ENCODE measurements at places on chromosomes 5 and 9. TPM values are rescaled to one million over a fixed set of nuclear protein-coding genes. Genes with fewer than 3 reads are reported as not detected.

Gene CKS2
- total RNA-seq = 790 TPM

Gene ADAMTSL2
- total RNA-seq = not detected

Gene C9orf153
- not detected for total RNA-seq

Gene TNC
- 68.9 TPM for total RNA-seq

Gene LPAR1
- total RNA-seq = 13.0 TPM

Gene BAG1
- total RNA-seq = 38.5 TPM

Gene FRMD3
- 1.4 TPM for total RNA-seq

Gene EPB41L4A
- 17.2 TPM for total RNA-seq

Gene TRIO
- total RNA-seq = 109 TPM

Gene PLAA
- total RNA-seq = 26.8 TPM

Gene SEMA6A
- total RNA-seq = 8.3 TPM

DNA sequence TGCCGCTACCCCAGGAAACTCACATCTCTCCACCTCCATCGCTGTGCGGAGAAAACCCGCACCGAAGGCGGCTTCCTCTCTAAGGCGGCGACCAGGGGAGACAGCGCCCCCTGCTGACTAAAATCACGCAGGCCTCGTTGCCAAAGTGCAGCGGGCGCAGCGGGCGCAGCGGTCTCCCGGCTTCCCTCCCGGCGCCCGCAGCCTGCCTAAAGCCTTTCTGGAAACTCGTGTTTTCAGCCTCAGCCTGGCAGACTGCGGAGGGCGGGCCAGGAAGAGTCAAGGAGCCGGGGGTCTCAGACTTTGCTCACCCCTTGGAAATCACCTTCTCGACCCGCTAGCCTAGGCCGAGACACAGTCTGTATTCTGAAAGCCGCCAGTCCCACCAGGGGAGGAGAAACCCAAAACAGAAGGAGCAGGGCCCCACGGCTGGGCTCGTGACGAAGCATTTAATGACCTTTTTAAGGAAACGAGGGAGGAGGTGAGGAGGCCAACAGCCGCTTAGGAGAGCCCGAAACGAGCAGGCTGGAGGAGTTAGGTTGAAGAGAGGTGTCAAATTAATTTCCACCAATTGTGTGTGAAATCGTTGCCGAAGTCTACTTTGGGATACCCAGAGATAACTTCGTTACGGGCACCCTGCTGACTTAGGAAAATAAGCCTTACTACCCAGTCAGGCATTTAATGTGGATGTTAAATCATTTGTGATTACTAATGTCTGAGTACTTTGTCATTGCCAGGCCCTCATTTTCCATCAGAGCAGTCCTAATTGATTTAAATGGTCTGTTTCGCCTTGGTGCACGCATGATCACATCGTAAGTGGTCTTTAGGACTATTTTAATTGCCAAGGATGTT, 7.3 kb upstream of the FOXB2 start:
- DNase-seq = no peak

GRCh38 chr9:98008764-98009163, 25.6 kb downstream of the ANP32B start:
- no peak for DNase-seq

- DNase-seq = no peak
Observed at GRCh38 chr5:761854-762710, 22.4 kb downstream of the ZDHHC11B start.

DNA sequence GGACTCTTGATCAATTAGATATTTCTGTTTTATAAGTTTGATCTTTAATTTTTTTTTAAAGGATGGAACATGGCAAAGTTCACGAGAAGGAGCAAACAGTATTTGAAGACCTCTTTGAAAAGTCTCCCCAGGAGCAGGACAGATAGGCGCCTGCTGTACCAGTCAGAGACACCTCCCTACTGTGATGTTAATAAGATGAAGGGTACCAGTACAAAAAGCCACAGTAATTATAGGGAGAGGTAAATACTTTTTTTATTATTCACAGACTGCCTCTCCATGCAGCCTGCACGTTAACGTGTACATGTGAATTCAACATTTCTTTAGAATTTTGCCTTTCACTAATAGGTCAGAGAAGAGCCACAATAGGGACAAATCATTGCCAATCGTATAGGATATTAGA, 146.5 kb upstream of the CDH6 start:
- DNase-seq = no peak

DNA sequence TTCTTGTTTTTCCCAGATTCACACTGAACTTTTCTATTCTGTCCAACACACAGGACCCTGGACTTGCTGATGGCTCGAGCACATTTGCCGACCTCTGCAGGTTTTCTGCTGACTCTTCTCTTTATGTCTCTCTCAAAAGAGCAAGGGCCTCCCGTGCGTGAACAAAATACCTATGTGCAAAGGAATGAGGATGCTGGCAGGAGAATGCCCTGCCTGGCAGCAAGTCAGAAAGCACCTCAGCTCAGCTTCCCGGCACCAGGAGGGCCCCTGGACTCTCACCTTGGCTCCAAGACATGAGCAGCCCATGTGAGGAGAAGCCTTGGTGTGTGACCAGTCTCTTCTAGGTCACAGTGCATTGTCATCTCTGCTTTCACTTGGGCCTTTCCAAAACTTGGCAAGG, 36.1 kb downstream of the PAPPA start:
- peak; percentile 48 for DNase-seq

DNA sequence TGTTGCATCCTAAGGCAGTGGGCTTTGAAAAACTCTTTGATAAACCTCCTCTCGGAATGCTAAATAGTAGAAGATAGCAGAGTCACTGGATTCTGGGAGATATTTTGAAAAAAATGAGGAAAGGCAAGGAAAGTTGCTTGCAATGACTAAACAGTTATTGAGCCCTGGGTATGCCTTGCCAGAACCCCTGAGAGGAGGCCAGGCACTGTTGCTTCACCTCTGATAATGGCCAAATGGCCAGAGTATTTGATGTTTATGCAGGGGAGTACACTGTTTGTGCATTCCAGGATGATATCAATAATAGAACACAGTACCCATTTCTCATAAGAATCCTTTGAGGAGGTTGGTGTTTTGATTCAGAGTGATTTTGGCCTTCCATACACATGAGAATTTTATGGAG, 935.1 kb upstream of the WWC1 start:
- DNase-seq = no peak

DNA sequence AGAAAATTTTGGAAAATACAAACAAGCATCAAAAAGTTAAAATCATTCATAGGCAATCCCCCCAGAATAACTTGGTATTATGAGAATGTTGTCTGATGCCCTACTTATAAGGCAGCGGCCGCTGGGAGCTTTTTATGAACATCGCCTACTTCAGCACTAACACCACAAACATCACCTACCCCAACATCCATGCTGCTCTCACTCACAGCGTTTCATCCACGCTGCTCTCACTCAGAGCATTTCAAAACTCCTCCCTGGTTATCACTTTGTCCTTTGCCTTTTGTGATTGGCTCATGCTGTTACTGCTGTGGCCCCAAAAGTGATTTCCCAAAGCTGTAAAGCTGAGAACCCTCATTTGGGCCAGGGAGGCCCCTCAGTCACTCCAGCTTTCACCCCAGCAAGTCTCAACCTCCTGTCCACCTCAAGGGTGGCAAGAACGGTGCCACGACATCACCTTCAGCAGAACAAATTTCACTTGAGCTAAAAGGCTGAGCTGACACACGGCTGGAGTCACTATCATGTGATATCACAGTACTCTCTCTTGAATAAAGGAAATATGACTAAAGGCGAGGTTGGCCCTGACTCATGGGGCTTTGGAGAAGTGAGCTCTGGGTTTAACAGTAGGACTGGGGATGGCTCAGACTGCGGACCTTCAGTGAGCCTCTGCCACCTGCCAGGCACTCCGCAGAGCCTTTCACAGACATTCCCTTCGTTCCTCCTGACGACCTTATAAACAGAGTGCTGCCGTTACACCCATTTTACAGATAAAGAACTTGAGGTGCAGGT, 25.2 kb downstream of the SHC3 start:
- DNase-seq = peak; percentile 74

DNA sequence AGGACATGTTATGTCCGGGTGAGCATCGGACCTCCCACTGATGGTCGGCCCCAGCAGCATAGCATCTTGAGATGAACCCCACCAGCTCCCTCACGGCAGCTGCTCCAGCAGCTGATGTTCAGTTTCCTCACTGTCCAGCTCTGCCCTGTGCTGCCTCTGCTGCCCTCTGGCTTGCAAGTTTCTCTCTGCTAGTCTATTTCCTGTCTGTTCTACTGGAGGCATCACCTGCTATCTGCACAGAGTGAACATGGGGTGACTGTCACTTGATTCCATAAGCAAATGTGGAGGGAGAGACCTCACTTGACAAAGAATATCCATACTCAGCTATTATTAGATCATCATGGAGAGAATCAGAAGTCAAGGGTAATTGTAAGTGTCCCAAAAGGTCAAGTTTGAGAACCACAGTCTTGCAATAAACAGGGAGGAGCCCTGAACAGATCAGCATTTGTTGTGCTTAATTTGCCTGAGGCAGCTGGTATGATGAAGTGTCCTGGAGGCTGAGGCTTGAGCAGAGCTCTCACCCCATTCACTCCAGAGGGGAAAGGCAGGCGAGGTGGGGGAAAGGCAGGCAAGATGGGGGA, 702.8 kb downstream of the SEMA5A start:
- DNase-seq = no peak

GRCh38 chr9:91978740-91979414, 28.8 kb upstream of the ROR2 start:
- peak; percentile 20 for DNase-seq

GRCh38 chr9:127770905-127771569, 7.4 kb downstream of the SH2D3C start:
- peak; percentile 62 for DNase-seq

- DNase-seq = no peak
Observed at GRCh38 chr5:60597572-60598320, 102.2 kb downstream of the DEPDC1B start.

- no peak for DNase-seq
Observed at GRCh38 chr5:155960177-155960576, 366.8 kb upstream of the SGCD start.

GRCh38 chr9:7287065-7287464, 512.5 kb downstream of the DMAC1 start:
- DNase-seq = no peak

- DNase-seq = no peak
Observed at GRCh38 chr5:90941002-90941720, 382.6 kb downstream of the ADGRV1 start.

- DNase-seq = no peak
Observed at GRCh38 chr9:126449725-126450667, 123.4 kb downstream of the MVB12B start.

GRCh38 chr9:90975781-90976538, 174.3 kb downstream of the SYK start:
- DNase-seq = no peak

DNA sequence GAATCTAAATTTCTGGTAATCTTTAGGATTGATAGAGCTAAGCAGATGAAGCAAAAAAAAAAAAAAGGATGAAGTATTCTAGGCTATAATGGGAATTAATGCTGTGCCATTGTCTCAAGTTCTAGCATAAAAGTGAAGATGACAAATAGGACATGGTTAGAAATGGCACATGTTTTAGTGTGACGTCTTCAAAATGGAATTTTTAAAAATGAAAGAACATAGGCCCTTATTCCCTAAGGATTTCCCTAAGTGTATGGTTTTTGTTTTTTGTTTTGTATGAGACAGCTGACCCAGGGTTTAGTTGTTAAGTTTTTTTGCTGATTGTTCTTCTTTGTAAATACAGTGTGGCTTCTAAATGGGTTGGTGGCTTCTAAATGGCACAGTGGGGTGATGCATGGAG, 7.1 kb downstream of the TLE4 start:
- no peak for DNase-seq

GRCh38 chr9:33103501-33104281, 27.2 kb upstream of the SMU1 start:
- DNase-seq = no peak

- no peak for DNase-seq
Observed at GRCh38 chr5:96338624-96339415, 94.2 kb downstream of the PCSK1 start.

DNA sequence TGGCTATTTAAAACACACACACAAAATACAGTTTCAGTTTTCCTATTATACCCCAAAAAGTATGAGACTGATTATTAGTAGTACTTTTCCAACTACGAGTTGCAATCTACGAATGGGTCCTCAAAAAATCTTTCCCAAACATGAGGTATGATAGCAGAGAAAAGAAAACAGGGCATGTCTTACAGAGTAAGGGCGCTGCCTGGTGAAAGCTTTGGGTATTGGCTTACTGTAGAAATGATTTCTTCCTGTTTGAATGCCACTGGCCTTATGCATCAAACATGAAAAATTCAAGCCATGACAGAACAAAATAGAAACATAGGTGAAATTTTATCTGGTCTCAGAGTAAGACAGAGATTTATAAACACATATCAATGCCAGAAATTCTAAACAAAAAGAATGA, 448.0 kb downstream of the SPOCK1 start:
- no peak for DNase-seq

GRCh38 chr5:73328640-73329039, 119.9 kb downstream of the FOXD1 start:
- DNase-seq = no peak

- DNase-seq = no peak
Observed at GRCh38 chr5:159392871-159393270, 62.6 kb upstream of the IL12B start.

DNA sequence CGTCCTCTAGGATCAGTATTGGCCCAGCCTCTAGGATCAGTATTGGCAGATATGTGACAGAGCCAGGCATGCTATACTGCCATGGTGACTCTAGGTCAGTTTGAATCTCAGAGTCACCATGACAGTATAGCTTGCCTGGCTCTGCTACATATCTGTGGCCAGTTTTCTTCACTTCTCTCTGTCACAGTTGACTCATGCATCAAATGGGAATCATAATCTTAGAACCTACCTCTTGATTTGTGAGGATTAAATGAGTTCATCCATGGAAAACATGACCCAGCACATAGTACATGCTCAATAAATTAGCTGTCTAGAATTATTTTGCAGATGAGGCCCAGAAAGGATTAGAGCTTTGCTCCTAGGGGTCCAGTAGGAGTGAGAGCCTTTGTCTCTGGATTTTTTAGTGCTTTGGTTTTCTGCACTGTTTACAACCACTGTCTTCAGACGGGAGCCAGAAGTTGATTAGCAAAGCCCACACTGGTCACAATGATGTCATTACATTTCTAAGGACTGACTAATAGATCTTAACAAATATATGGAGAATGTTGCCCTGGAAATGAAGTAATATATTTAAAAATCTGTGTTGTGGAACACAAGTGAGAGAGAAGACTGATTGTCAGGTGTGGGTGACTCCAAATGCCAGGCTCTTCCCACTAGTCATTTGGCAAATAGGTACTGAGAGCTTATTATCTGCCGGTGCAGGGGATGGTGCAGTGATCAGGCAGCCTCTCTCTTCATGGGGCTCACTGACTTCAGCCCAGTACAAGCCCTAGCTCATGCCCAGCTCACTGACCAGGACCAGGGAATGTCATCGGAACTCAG, 76.0 kb downstream of the COL15A1 start:
- peak; percentile 96 for DNase-seq

DNA sequence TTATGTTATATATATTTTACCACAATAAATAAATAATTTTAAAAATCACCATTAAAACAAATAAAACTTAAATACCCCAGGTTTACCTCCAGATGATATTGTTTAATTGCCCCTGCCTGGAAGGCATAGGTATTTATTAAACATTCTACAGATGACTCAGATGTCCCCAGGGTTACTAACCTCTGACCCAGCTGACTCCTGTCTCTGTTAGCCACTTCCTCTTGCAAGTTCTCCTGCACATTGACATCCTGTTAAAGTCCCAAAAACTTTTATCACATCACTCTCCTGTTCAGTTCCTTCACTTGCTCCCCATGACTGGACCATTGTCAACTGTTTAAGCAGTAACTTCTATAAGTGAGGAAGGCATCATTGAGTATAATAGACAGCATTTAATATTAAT, 37.0 kb upstream of the RAB3C start:
- no peak for DNase-seq

- peak; percentile 36 for DNase-seq
Observed at GRCh38 chr5:161311965-161312364, 234.6 kb downstream of the GABRB2 start.

Measured in epithelial cell of proximal tubule (primary cell).